ENCODE measurements at places on chromosomes 7 and 10.
A peak's percentile ranks its signal among the peaks of the same experiment; 100 is the strongest.

DNA sequence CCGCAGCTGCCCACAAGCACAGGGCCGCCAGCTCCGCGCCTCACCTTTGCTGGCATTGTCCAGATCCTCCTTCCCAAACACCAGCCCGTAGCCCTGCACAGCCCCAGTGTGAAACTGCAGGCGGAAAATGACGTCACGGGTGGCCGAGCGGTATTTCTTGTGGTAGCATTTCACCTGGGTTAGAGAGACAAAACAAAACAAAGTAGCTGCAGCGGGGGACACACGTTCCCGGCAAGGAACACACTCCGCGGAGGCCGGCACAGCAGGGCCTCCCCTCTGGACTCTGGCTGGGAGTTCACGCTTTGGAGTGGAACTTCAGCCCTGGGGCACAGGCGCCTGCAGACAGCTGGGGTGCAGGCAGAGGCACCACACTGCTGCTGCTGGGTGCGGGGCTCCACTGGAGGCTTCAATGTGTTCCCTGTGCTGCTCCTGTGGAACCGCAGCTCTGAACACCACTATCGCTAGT lies 181.1 kb downstream of the TNS3 start:
- no peak for DNase-seq

- DNase-seq, result peak; percentile 51
Measured at GRCh38 chr10:128463991-128464760, 338.0 kb upstream of the MKI67 start.

GRCh38 chr10:26681076-26681475 lies 16.4 kb upstream of the PDSS1 start:
- no peak for DNase-seq

DNA sequence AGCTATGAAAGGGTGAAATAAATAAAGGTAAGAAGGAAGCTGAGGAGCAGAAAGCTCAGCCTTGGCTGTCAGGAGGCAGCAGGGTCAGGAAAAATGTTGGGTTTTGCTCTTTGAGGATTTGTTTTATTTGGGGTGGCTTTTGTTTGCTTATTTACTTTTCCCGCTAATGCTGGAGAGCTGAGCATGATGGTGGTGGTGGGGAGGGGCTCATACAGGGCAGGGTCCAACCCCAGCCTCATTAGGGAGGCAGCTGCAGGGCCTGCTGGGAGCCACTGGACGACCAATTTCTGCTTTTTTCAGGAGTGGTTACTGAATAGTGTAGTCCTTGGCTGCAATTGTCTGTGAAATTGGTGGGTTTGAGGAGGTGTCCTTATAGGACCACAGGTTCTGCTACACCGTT lies 36.3 kb downstream of the CCM2 start:
- no peak for DNase-seq

- peak; percentile 39 for DNase-seq
Measured at GRCh38 chr10:75019370-75019769, 92.1 kb upstream of the SAMD8 start.

DNA sequence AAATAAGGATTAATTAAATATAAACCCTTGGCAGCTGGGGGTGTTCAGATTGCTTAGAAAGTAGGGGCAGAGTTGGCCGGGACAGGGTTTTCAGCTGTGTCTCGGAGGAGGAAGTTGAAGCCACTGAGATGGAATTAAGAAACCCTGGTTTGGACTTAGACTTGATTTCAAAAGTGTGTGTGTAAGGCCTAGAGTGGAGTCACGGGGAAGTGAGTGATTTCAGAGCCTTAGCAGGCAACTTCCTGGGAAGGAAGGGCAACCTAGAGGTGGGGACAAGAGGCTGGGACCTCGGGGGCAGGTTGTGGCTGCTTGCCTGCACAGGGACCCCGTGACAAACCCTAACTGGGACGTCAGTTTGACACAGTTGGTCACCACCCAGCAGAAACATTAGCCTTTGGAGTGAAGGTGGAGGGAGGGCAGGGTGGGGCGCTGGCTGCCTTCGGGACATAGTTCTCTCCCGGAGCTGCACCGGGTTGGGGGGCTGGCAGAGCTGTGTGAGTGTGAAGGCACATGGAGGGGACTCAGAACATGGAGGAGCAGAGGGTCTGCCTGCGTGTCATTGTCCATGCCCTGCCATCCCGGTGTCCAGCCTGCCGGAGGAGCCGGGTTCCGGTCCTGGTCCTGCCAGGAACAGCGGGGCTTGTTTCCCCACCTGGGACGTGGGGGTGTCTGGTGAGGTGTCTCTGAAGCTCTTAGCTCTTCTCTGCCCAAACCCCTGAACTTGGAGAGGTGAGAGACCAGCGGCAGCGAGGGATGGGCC lies 1.8 kb downstream of the BRI3 start:
- DNase-seq, result no peak

DNA sequence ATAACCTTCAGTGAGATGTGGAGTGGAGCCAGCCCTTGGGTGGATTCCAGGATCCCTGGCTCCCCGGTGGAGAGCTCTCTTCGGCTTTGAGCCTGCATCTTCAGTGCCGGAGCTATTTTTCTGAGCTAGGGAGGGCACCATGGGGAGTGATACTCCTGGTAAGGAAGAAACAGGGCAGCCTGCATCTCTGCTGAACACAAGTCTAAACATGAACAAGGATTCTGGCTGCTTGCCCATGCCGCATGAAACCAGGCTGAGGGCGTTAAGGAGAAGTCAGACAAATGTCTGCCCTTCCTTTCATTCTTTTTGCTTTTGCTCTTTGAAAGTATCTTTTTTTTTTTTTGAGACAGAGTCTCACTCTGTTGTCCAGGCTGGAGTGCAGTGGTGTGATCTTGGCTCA lies 60.4 kb downstream of the EVX1 start:
- no peak for DNase-seq

GRCh38 chr10:36457751-36458150 lies 667.6 kb upstream of the ANKRD30A start:
- DNase-seq, result no peak

GRCh38 chr10:129973674-129974059 lies 9.6 kb upstream of the EBF3 start:
- DNase-seq, result no peak

DNA sequence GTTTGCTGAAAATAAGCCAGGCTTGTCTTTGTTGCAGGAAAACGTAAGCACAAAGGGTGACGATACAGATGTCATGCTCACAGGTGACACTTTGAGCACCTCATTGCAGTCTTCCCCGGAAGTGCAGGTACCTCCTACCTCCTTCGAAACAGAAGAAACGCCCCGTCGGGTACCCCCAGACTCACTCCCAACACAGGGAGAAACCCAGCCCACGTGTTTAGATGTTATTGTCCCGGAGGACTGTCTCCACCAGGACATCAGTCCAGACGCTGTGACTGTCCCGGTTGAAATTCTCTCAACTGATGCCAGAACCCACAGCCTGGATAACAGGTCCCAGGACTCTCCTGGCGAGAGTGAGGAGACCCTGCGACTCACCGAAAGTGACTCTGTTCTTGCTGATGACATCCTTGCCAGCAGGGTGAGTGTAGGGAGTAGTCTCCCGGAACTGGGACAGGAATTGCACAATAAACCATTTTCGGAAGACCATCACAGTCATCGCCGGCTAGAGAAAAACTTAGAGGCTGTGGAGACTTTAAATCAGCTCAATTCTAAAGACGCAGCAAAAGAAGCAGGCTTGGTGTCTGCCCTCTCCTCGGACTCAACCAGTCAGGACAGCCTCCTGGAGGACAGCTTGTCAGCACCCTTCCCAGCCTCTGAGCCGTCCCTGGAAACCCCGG lies 18.3 kb upstream of the BHLHA15 start:
- no peak for DNase-seq

GRCh38 chr7:149321978-149322541 lies 60.1 kb downstream of the ZNF783 start:
- no peak for DNase-seq

- DNase-seq, result no peak
Measured at GRCh38 chr10:22244001-22244400, 26.2 kb upstream of the EBLN1 start.

GRCh38 chr7:93055543-93056107 lies 62.2 kb downstream of the SAMD9 start:
- peak; percentile 57 for DNase-seq

GRCh38 chr10:19904202-19904661 lies 88.0 kb downstream of the PLXDC2 start:
- DNase-seq, result peak; percentile 78

DNA sequence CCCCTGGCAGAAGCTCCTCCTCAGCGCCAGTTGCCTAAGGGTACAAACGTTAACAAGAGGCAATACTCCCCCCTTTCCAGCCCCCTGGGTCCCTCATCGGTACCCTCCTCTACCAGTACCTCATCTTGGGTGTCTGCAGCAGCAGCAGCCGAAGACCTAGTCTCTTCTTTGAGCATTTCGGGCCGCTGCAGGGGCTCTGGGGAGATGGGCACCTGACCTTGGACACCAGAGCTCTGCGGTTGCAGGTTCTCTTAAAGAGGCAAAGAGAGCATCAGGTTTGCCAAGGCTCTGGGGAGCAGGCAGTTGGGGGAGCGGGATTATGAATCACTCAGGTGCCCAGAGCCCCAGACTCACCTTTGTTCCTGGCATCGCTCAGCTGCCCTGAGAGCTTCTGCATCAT lies 3.5 kb downstream of the FBXL15 start:
- no peak for DNase-seq

DNA sequence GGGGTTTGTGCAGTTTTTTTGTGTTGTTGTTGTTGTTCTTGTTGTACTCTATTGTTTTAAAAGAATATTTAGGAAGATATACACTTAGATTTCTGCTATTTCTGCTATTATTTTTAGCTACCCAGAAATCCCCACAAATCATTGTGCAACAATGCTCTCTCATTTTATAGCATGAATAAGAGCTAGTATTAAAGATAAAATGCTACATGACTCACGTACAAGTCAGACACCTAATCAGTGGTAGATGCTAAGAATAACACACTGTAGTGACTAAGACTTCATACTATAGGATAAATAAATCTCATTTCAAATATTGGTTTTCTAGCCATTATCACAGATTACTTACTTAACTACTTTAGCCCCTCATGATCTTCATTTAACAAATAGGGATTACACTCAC lies 920.5 kb downstream of the KCNMA1 start:
- DNase-seq, result peak; percentile 80

DNA sequence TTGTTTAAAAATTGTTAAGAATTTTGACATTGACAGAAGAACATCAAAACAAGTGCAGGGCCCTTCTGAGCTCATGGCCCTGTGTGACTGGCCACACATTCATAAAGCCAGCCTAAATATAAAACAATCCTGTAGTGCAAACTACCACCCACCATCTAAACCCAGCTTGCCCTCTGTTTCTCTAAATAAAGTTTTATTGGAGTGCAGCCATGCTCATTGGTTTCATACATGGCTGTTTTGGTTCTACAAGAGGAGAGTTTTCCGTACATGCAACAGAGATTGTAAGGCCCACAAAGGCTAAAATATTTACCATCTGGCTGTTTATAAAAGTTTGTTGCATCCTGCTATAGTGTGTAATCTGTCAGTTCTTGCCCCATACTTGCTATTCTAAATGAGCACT lies 54.6 kb upstream of the TRIM24 start:
- no peak for DNase-seq

DNA sequence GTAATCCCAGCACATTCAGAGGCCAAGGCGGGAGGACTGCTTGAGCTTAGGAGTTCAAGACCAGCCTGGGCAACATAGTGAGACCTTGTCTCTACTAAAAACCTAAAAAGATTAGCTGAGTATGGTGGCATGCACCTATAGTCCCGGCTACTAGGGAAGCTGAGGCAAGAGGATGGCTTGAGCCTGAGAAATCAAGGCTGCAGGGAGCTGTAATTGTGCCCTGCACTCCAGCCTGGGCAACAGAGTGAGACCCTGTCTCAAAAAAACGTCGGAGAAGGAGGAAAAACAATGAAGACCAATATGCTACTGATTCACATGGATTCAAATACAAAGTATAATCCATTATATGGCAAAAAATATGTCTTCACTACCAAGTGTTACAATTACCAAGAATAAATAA lies 13.6 kb downstream of the ZC3HAV1L start:
- no peak for DNase-seq

GRCh38 chr10:101397140-101397539 lies 43.2 kb downstream of the BTRC start:
- peak; percentile 59 for DNase-seq

DNA sequence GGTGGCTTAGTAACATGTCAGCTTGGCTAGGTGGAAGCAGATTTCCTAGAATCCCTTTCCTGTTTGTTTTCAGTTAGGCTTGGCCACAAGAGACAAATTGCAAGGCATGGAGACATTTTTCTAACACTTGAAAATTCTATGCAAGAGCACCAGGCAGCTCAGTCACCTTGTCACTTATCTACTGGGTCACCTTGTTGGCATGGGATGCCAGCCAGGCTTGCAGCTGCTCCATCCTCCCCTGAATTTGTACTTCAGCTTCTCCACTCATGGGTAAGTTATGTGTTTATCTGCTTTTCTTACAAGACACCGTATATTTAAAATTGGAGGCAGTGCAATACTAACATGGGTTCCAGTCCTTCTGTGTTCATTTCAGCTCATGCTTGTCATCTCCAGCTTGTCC lies 40.2 kb upstream of the CCSER2 start:
- DNase-seq, result no peak

DNA sequence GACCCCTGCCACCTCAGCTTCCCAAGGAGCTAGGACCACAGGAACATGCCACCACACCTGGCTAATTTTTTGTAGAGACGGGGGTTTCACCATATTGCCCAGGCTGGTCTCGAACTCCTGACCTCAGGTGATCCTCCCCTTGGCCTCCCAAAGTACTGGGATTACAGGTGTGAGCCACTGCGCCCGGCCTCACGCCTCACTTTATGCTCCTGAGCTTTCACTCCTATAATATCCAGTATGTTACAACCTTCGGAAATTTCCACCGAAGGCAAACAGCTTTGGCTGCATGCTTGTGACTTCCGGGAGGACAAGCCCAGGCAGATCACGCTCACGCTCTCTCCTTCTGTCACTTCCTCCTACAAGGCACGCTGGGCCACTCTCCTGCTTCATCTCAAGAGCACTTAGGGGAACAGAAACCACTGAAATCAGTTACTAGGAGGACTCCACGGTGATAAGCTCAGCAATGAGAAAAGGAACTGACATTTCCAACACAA lies 4.4 kb upstream of the MAD1L1 start:
- no peak for DNase-seq

DNA sequence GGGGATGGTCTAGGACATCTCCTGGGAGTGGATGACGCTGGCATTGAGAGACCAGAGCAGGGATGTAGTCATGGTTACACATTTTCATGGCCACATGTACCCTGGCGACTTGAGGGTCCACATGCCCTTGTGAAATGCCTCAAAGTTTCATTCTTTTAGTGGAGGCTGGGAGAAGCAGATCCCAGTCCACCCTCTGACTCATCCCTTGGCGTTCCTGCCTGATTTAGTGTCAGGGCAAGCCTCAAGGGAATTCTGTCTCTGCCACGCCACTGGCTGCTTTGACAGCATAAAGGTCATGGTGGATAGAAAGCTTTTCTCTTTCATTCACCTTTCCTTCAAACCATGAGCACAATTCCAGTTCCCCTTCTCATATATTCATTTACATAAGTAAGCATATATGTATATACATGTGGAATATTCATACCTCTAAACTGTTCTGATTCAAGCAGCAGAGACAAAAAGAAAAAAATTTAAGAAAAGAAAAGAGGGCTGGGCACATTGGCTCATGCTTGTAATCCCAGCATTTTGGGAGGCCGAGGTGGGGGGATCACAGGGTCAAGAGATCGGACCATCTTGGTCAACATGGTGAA lies 21.8 kb upstream of the KIF5B start:
- peak; percentile 67 for DNase-seq

GRCh38 chr7:36967387-36967786 lies 243.1 kb upstream of the AOAH start:
- DNase-seq, result peak; percentile 49

GRCh38 chr7:105802604-105803428 lies 73.6 kb downstream of the ATXN7L1 start:
- DNase-seq, result no peak

Measured in fibroblast of skin of right quadriceps (primary cell).